ENCODE measurements at places on chromosomes 11 and 22. TPM values are rescaled to one million over a fixed set of nuclear protein-coding genes. Genes with fewer than 3 reads are reported as not detected.

- peak; percentile 62 for DNase-seq
Observed at GRCh38 chr11:105045676-105046296, 651 bp upstream of the CARD16 start.

DNA sequence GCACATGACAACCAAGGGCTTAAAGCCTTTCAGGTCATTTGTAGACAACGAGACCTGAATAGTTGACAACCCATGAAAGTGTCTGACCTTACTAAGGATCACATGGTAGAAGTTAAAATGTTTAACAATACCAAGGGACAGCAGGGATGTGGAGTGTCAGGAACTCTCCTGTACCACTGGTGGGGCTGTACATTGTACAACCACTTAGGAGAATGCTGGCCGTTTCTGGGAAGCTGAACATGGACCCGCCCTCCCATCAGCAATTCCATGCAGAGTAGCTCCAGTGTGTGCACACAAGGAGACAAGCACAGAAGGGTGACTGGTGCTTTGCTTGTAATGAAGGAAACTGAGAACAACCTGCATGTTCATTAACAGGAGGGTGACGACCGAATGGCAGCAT lies 162.9 kb downstream of the MPPED1 start:
- no peak for DNase-seq

Gene TUBA8
- 0.32 TPM for total RNA-seq

Gene DNAJB7
- not detected for total RNA-seq

All from GM23248 (cell line).